Tibial nerve (tissue), 4 donors: ENCODE measurements at places on chromosomes 7 and 10. TPM values are rescaled to one million over a fixed set of nuclear protein-coding genes. Genes with fewer than 3 reads are reported as not detected.
A peak's percentile ranks its signal among the peaks of the same experiment; 100 is the strongest.

DNA sequence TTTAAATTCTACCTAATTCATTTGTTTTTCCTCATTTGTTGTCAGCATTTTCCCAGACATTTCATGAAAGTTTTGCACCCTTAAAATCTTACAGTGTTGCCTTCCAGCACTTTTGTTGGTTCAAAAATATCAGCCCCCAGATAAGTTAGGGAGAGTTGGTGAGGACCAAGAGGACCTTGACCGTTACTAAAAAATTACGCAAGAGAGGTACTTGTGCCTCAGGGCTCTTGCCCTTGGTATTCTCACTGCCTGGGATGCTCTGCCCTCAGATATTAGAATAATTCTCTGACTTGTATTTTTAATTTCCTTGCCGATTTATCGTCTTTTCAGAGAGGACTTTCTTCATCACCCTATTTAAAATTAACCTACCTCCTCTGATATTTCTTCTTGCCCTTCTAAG, 3.5 kb upstream of the AKR1B15 start:
- H3K27ac ChIP-seq, result no peak overlapping the region
- H3K4me3 ChIP-seq, result no peak overlapping the region
- H3K27me3 ChIP-seq, result no peaks in the 10 kb centered on the region
- no peaks in the 10 kb centered on the region for H3K36me3 ChIP-seq

- peaks cover 33% of the 10 kb centered on the region for H3K36me3 ChIP-seq
- H3K27me3 ChIP-seq, result no peaks in the 10 kb centered on the region
- peak overlapping the region; percentile 99 for H3K27ac ChIP-seq
- H3K4me1 ChIP-seq, result peaks cover 22% of the 10 kb centered on the region
- H3K4me3 ChIP-seq, result peak overlapping the region; percentile 69
Observed at GRCh38 chr10:101032637-101033224, 1.7 kb downstream of the SFXN3 start.

DNA sequence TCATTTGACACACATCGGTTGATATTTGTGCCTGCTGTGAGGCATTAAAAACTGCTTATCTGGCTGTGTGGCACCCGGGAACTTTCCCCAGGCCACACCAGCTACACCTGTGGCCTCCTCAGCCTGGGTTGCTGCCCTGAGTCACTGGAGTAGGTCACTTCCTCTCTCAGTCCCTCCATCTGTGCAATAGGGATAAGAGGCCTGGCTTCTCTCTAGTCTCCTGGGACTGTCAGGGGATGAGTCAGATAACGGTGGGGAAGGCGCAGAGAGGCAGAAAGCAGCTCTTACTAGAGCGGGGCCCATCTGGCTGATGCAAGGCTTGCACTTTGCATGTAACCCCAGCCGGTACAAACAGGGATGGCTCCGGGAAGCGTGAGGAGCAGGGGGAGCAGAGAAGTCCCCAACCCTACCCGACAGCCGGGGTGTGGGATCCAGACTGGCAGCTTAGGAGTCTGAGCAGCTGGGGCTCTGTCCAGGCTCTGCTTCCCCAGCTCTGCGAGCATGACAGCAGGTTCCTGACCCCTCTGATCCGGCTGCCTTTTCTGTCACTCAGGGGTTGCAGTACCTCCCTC, 34.0 kb downstream of the DNAJB12 start:
- H3K27ac ChIP-seq, result peak overlapping the region; percentile 77
- no peaks in the 10 kb centered on the region for H3K36me3 ChIP-seq
- no peak overlapping the region for H3K4me3 ChIP-seq

DNA sequence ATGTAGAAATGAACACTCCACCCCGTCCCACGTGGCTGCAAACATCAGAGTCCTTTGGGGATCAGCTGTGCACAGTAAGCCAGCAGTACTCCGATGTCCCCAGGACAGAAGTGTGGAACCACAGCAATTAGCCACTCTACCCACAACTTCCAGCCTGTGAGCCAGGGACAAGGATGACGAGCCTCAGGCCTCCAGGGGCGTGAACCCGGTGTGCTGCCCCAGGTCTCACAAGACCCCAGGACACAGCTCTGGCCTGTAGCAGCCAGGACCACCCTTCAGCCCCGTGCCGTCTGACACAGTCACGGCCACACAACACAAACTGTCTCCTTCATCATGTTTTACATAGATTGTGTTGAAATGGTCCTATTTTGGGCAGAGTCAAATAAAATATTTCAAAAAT, 113.0 kb upstream of the DIP2C start:
- no peak overlapping the region for H3K27ac ChIP-seq
- H3K4me1 ChIP-seq, result no peaks in the 10 kb centered on the region
- H3K4me3 ChIP-seq, result no peak overlapping the region
- peaks cover 25% of the 10 kb centered on the region for H3K36me3 ChIP-seq
- DNase-seq, result no peak

- H3K4me3 ChIP-seq, result no peak overlapping the region
- no peaks in the 10 kb centered on the region for H3K36me3 ChIP-seq
- no peak overlapping the region for H3K27ac ChIP-seq
- H3K4me1 ChIP-seq, result no peaks in the 10 kb centered on the region
Observed at GRCh38 chr7:36591636-36592035, 132.7 kb downstream of the AOAH start.

GRCh38 chr7:2465928-2466327, 10.3 kb downstream of the GRIFIN start:
- no peaks in the 10 kb centered on the region for H3K27me3 ChIP-seq
- no peaks in the 10 kb centered on the region for H3K4me1 ChIP-seq
- no peaks in the 10 kb centered on the region for H3K36me3 ChIP-seq
- no peak overlapping the region for H3K4me3 ChIP-seq
- no peak overlapping the region for H3K27ac ChIP-seq

GRCh38 chr7:106367664-106368063, 82.9 kb upstream of the NAMPT start:
- H3K36me3 ChIP-seq, result no peaks in the 10 kb centered on the region
- no peaks in the 10 kb centered on the region for H3K4me1 ChIP-seq
- DNase-seq, result no peak
- H3K4me3 ChIP-seq, result no peak overlapping the region
- no peak overlapping the region for H3K27ac ChIP-seq

The CDHR3 gene
- total RNA-seq, result 18.2 TPM

The TSPAN15 gene
- total RNA-seq, result 88.8 TPM

The PPP1R3A gene
- not detected for total RNA-seq
